ENCODE measurements at places on chromosomes 12 and 14.
A peak's percentile ranks its signal among the peaks of the same experiment; 100 is the strongest.

GRCh38 chr12:121397521-121397920 lies 2.4 kb upstream of the RNF34 start:
- DNase-seq, result no peak

DNA sequence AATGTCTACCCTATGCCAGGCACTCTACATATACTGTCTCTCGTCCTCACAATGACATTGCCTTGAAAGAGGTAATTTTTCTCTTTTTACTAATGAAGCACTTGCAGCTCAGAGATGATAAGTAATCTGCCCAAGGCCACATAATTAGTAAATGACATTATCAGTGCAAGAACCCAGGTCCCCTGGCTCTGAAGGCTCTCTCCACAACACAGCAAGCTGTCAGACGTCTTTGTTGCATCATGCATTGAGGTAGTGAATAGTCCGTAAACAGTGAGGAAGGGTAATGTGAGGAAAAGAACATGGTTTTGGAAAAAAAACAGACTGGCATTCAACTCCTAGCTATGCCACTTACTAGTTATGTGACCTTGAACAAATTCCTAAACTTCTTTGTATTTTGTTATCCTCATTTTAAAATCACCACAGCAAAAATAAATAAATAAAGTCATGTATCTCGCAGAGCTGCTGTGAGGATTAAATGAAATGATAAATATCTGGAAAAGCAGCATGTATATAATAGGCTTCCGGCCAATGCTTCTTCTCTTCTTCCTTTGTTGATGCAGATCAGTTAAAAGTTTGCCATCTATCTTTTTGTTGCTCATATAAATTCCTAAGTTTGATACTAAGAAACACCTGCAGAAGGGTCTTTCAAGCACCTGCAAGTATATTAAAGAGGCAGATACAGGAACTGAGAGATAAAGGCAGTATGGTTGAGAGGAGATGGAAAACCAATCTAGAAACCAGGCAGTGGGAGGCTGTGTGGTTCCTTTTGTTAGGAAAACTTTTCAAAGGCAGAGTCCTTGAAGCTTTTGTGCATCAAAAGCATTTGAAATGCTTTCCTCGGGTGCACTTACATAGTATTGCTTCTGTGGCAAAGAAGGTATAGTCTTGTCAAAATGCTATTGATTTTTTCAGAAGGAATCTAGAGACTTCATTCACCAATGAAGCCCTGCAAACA lies 82.8 kb downstream of the BTG1 start:
- DNase-seq, result no peak

- DNase-seq, result peak; percentile 40
Observed at GRCh38 chr14:50022661-50023060, 93.7 kb downstream of the VCPKMT start.

DNA sequence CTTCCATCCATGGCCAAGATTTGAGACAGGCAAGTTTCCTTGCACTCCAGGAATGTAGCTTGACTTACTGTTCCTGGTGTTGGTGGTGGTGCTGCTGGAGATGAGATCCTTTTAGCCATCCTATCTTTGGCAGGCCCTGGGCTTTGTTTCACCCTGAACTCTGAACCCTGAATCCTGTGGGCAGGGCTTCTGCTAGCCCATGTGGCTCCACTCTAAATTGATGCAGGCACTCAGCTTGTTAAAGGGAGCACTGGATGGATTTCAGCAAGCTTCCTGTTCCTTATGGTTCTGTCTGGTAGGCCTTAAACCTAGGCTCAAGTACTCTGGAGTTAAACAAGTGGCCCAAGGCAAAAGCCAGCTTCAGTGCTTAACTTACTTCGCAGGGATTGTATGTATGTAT lies 138.2 kb downstream of the RGS6 start:
- DNase-seq, result no peak

GRCh38 chr12:120060196-120060595 lies 56.4 kb downstream of the RAB35 start:
- DNase-seq, result no peak

DNA sequence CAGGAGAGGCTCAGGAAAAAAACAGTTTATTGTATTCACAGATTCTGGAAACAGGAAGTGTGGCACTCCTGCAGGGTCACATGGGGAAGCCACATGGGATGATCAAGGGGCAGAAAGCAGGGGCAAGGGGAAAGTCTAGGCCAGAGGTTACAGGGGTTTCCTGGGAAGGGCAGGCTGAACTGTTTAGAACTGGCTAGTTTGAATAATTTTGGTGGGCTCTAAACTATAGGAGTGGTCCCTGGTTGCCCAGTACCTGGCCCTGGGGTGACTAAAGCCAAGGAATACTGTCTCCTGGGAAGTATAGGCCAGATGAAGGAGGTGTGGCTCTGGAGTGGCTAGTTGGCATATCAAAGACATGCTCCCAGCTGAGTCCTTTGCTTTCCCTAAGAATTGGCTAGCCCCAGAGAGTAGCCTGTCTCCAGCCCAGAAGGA lies 169.2 kb downstream of the SLC41A2 start:
- peak; percentile 21 for DNase-seq

- DNase-seq, result no peak
Observed at GRCh38 chr12:46548605-46549071, 176.1 kb upstream of the SLC38A2 start.

DNA sequence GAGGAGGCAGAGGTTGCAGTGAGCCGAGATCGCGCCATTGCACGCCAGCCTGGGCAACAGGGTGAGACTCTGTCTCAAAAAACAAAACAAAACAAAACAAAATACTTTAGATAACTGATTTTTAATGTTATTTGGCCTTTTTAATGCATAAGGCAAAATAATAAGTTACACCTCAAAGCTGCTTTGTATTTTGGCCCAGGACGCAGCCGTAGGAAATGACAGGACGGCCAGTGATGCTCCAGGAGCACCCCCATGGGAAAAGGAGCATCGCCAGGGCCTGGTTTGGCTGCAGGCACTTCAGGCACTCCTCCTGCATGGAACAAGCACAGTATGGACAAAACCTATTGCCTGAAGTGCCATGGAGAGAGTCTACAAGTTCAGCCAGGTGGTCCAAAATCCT lies 3.5 kb upstream of the NFKBIA start:
- DNase-seq, result no peak

GRCh38 chr14:89428546-89429198 lies 11.6 kb upstream of the FOXN3 start:
- DNase-seq, result no peak

GRCh38 chr12:91577586-91578539 lies 395.2 kb upstream of the DCN start:
- DNase-seq, result peak; percentile 35

- no peak for DNase-seq
Observed at GRCh38 chr14:69631509-69631908, 20.1 kb downstream of the SUSD6 start.

DNA sequence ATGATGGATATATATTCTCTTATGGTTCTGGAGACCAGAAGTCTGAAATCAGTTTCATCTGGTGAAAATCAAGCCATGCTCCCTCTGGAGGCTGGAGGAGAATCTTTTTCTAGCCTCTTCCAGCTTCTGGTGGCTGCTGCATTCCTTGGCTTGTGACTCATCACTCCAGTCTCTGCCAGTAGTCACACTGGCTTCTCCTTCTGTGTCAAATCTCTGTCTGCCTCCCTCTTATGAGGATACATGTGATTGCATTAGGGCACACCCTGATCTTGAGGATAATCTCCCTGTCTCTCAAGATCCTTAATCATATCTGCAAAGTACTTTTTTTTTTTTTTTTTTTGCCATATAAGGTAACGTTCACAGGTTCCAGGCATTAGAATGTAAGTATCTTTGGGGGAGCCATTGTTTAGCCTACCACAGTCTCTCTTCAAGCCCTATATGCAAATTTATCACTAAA lies 17.7 kb downstream of the DNAL1 start:
- peak; percentile 53 for DNase-seq

- DNase-seq, result no peak
Observed at GRCh38 chr12:59055204-59055860, 135.0 kb upstream of the LRIG3 start.

DNA sequence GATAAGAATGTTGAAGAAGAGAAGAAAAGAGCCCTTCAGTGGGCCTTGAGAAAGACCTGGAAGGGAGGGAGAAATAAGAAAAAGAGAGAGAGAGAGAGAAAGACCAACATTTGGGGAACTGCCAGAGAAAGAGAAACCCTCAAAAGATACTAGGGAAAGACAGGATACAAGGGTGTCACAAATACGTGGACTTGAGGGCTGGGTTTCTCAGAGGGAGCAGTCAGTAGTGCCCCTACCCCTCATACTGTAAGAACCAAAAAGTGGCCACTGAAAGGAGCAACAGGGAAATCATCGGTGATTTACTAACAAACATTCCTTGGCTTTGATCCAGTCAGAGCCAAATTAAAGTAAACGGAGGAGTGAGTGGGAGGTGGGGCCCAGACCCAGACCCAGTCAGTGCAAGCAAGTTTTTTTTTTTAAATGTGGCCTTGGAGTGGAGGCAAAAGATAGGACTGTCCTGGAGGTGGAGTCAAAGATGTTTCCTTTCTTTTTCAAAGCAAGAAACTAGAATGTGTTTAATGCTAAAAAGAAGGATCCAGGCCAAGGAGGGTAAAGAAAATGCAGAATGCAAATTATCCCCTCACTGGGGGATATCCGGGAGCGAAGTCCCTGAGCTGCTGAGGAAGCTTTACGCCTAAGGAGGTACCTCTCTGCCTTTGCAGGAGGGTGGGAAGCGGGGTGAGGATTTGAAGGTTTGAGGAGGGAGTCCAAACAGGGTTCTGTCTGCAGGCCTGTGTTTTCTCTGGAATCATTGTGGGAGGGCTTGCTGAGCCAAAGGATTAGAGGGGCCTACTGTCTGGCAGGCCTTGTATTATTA lies 143.5 kb upstream of the AMIGO2 start:
- DNase-seq, result no peak

DNA sequence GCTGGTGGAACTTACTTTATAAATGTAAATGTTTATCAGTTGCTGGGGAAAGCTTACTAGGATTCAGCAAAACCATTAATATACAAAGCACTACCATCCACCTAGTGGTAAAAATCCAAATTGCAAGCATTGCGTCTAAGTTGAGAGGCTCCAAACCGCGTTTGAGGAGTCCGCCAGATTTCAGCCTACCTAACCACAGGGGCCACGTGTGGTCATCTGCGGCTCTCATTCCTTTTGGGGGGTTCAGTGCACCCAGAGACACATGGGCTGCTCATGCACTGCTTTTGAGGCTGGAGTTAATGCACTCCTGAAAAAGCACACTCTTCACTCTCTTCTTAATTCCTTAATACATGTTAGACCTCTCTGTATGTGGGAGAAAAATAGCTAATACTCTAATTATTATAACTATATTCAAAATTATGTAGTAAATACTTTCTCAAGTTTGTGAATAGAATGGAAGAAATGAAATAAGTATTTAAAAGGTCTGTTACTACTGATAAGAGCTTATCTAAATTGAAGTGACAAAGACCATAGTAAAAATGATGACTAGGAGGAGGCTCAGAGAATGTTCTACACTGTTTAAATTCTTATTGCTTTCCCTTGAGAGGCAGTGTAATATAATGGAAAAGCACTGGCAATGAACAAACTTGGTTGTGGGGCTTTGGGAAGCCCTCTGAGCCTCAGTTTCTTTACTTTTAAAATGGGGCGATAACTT lies 41.4 kb upstream of the MANSC4 start:
- peak; percentile 64 for DNase-seq
